ENCODE measurements at places on chromosomes 2 and 18.

GRCh38 chr2:160368988-160369930 lies 124.3 kb downstream of the RBMS1 start:
- no peak for DNase-seq

GRCh38 chr18:59451073-59451472 lies 92.0 kb upstream of the LMAN1 start:
- no peak for DNase-seq

DNA sequence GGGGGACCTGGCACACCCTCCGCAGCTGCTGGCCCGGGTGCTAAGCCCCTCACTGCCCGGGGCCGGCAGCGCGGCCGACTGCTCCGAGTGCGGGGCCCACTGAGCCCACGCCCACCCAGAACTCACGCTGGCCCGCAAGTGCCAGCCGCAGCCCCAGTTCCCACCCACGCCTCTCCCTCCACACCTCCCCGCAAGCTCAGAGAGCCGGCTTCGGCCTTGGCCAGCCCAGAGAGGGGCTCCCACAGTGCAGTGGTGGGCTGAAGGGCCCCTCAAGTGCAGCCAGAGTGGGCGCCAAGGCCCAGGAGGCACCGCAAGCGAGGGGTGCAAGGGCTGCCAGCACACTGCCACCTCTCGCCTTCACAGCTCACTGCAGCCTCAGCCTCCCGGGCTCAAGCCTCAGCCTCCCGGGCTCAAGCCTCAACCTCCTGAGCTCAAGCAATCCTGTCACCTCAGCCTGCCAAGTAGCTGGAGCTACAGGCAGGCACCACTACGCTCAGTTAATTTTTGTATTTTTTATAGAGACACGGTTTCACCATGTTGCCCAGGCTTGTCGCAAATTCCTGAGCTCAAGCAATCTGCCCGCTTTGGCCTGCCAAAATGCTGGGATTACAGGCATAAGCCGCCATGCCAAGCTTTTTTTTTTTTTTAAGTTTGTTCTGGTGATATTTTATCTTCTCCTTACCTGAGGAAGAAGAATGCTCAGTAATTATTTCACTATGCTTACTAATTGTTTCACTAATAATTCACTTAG lies 71.7 kb upstream of the CDCA7 start:
- DNase-seq = no peak

GRCh38 chr2:101328474-101329007 lies 20.0 kb upstream of the RNF149 start:
- DNase-seq = no peak

- no peak for DNase-seq
Measured at GRCh38 chr2:458425-458815, 170.5 kb upstream of the ALKAL2 start.

- DNase-seq = no peak
Measured at GRCh38 chr18:31595121-31595771, 3.6 kb downstream of the TTR start.

DNA sequence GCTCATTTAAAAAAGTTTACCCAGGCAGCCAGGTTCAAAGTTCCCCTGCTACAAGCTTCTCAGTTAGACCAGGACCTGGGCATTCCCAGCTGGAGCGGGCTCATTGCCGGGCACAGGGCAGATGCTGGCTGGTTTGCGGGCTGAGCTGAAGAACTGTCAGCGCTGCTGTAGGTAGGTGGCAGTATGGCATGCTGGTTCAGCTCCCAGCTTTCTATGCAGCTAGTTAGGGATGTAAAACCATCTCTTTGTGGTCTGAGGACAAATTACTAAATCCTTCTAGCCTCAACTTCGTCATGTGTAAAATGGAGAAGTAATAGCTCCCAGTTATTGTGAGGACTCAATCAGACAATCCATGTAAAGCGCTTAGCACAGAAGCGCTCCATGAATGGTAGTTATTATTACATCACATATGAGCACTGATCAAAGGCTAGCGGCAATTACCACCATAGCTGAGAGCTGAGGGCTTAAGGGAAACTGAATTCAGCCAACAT lies 2.4 kb upstream of the LDLRAD4 start:
- peak; percentile 49 for DNase-seq

DNA sequence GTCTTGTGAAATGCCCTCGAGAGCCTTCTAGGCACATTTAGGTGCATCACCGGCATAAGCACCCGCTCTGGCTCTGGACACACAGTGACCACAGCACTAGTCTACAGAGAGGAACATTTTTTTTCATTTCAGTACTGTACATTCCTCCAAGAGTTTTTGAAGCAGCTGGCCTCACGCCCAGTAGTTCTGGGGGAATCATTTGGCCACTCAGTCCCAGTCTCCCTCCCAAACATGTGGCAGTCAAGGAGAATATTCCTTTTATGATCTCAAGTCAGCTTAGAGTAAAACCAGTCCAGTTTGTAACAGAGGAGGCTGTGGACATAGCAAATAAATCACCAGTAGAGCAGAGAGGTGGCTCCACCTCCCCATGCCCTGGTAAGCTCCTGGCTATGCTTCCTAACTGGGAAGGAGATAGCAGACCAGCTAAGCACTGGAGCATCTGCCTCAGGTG lies 48.1 kb downstream of the KCNE4 start:
- no peak for DNase-seq

- DNase-seq = no peak
Measured at GRCh38 chr18:48825101-48825745, 125.5 kb downstream of the SMAD7 start.

DNA sequence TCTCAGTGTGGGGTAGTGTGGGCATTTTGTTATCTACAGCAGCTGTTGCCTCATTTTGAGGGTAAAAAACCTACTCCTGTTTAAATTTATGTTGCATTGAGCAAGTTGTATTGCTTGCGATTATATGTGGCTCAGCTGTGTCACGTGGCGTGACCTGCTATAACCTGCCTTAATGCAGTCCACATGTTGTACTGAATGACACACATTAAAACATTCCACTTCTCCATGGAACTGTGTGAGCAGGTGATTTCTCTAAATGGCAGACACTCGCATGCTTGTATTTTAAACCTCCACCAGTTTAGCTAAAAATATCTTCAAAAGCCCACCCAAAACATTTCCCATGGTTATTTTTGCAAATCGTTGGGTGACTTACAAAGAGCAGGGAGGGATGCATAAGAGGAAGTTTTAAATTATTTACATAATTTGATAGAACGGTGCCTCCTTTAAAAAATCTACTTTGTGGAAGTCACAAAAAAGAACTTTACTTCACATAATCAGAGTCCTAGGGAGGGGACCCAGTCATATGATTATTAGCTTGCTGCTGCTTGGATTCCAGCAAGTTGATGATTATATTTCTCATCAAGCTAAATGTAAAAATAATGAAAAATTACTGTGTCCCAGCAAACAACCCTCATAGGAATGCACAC lies 163.3 kb upstream of the ZEB2 start:
- no peak for DNase-seq

GRCh38 chr18:31275722-31276463 lies 42.1 kb upstream of the DSG1 start:
- DNase-seq = no peak

DNA sequence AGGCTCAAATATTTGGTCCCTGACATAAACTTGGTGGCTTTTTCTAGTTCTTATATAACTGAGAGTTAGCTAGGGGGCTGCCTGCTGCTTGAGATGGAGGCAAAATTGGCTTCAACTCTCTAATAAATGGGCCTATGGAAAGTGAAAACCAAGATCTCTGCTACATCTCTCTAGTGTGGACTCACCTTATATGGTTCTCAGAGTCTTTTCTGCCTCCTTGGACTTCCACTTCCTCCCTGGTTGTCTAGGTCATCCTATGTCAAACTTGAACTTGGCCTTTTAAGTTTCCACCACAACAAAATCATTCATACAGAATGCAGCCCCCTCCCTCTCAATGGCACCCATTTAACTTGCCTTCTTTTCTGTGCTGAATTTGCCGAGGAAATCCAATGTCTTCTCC lies 23.9 kb upstream of the ARHGAP25 start:
- no peak for DNase-seq

DNA sequence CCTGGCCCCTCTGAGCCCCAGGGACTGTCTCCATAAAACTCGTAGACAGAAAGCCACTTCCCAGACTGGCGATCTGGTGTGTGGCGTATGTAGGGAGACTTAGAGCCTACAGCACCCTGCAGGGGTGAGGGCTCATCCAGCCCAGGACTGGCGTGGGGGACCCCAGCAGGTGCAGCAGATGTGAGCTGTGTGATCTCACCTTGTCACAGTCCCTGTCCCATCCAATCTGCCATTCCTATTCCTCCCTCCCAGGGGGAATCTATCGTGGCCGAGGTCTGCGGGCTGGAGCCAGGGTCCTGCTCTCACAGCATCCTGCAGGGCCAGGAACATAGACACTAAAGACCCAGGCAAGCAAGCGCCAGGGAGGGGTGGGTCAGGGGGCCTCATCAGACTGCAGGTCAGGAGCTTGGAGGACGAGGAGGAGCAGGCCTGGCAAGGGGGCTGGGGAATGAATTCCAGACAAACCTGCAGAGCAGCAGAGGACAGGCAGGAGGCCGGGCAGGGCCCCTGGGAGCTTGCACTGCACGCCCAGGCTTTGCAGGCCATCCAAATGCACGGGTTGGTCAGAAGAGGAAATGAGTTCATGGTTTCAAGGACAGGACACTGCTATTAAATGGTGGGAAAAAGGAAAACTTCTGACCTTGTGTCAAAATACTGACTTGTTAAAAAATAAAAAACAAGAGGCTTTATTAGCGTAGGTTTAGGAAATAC lies 32.5 kb downstream of the HS6ST1 start:
- no peak for DNase-seq

- no peak for DNase-seq
Measured at GRCh38 chr2:197102231-197102630, 175.7 kb upstream of the PGAP1 start.

GRCh38 chr2:196606516-196606915 lies 33.0 kb upstream of the CCDC150 start:
- DNase-seq = no peak

DNA sequence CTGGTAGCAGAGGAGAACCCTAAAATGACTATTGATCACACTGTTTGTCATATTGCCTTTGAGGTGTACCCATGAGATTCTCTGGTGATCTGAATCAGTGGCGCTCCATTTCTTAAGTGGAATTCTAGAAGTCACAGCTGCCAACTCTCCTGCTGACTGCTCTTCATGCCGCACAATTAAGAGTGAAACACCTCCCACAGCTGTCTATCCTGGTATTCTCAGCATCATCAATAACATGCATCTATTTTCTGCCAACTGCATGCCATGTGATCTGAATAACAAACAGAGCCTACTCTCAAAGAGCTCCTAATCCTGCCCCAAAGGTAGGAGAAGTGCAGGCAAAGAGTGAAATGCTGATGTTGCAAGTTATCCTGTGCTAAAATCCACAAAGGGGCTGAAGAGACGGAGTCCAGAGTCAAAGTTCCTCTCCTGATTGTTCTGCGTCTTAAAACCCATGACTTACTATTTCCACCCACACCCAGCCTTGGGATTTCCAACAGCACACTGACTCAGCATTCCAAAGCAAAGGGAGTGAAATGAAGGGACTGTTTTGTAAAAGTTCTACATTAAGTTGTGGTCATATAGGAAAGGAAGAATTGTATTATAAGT lies 13.7 kb upstream of the DAPL1 start:
- DNase-seq = no peak

- DNase-seq = no peak
Measured at GRCh38 chr2:67234440-67234839, 162.7 kb upstream of the ETAA1 start.

- no peak for DNase-seq
Measured at GRCh38 chr2:223870840-223871611, 33.6 kb upstream of the AP1S3 start.

DNA sequence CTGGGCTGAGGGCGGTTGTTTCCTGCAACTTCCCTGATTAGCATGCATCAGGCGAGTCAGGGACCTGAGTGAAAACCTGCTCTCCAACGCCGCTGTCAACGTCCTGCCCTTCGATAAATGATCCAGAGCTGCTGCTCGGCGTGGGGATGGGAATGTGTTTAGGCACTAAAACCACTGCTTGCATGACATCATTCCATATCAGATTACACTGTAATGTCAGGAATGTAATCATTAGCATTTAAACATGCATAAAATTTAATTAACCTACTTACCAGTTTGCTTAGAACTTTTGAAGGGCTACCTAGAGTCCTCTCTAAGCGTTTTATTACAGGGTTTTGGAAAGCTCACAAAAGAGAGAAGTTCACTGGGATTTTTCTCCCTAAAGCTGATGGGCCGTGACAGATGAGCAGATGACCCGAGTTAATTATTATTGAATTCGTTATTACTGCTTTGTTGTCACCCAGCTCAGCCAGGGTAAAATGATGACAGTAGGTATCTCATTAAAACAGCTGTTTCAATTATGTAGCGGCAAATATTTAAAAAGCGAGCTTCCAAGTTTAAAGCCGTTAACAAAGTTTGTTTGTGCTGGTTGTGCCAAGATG lies 685.6 kb upstream of the SALL3 start:
- DNase-seq = no peak

- DNase-seq = no peak
Measured at GRCh38 chr2:49167131-49167530, 12.8 kb upstream of the FSHR start.

- DNase-seq = no peak
Measured at GRCh38 chr2:120715353-120715752, 20.3 kb upstream of the GLI2 start.

- no peak for DNase-seq
Measured at GRCh38 chr2:36354811-36355150, 797 bp upstream of the CRIM1 start.

- no peak for DNase-seq
Measured at GRCh38 chr2:9805435-9806297, 37.6 kb upstream of the TAF1B start.

GRCh38 chr2:102063941-102064678 lies 72.3 kb downstream of the IL1R2 start:
- no peak for DNase-seq

DNA sequence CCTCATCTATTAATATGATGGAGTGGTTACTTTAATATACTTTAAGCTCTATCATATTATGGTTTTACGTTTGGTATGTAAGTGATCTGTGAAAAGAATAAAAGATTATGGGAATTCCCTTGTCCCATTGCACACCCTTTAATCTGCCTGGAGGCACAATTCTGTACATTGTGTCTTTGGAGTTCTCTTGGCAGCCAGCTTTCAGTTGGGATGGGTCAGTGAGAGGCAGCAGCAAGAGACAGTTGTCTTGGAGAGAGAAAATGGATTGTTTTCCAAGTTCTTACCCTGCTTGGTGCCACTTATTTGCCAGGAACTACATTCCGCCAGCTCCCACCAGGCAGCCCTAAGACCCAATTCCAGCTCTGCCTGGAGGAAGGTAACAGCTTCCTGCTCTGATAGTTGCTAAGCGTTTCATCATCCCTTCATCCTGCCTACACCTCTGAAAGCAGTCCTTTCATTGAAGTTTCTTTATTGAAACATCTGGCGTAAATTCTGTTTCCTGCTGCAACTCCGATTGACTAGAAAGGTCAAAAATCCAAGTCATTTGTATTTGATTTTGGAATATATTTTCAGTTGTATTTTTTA lies 365.2 kb downstream of the AKAIN1 start:
- DNase-seq = no peak
